LHCN-M2 (cell line): ENCODE measurements at places on chromosomes 6 and 20. TPM values are rescaled to one million over a fixed set of nuclear protein-coding genes. Genes with fewer than 3 reads are reported as not detected.

The SCRT2 gene
- not detected in 2 replicates for total RNA-seq

The IMPG1 gene
- total RNA-seq: not detected in 2 replicates

The TNFRSF6B gene
- 6.2 and 6.7 TPM in 2 replicates for total RNA-seq

The CLDN20 gene
- total RNA-seq: not detected in 2 replicates

The IRF4 gene
- total RNA-seq: not detected in 2 replicates

The SDCBP2 gene
- total RNA-seq: 1.5 and 2.9 TPM in 2 replicates

The AIF1 gene
- total RNA-seq: not detected in 2 replicates

The PRR18 gene
- total RNA-seq: not detected in 2 replicates
